ENCODE measurements at places on chromosomes 2 and 18.
A peak's percentile ranks its signal among the peaks of the same experiment; 100 is the strongest.

GRCh38 chr18:33277431-33277830 is 163.1 kb downstream of the CCDC178 start:
- no peak for DNase-seq

GRCh38 chr2:52386433-52387030 is 1354.6 kb upstream of the NRXN1 start:
- DNase-seq: no peak

- no peak for DNase-seq
These were observed 124.5 kb downstream of the PLB1 start for GRCh38 chr2:28620291-28620793.

DNA sequence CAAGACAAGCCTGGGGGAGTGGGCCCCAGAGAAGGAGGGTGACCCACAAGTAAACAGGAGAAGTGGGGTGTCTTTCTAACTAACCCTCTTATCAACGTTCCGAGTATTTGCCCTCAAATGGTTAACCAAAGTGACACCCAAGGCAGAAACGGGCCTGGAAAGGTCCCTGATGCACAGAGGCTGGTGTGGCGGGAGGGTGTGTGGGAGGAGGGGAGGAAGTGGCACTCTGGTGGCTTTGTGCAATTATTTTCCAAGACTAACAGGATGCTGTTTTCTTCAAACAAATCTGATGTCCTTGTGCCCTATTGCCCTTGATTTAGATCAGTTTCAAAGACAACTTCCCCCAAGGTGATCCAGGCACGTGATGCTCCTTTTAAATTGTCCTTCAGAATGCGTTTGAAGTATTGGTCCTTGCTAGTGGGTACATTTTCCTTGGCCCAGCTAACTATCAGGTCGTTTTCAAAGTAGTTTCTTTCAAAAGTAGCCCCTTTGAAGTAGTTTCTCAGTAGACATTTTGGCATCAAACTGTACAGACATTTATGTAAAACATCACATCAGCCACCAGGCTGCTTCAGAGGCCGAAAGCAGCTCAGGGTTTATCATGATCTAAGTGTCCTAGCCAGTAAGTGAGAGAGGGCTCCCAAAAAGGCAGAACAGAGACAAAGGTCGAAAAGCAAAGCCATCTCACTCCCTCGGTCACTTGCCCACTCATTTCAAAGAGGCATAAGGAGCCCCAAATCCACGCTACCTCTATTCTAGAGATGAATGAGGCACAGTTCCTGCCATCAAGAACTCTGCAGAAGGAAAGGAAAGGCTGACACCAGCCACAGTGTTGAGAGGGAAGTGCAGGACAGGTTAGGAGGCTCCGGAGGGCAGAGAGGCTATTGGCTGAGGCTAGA is 371.1 kb upstream of the ID2 start:
- no peak for DNase-seq

- no peak for DNase-seq
These were observed 1.2 kb downstream of the CDK15 start for GRCh38 chr2:201807452-201807999.

DNA sequence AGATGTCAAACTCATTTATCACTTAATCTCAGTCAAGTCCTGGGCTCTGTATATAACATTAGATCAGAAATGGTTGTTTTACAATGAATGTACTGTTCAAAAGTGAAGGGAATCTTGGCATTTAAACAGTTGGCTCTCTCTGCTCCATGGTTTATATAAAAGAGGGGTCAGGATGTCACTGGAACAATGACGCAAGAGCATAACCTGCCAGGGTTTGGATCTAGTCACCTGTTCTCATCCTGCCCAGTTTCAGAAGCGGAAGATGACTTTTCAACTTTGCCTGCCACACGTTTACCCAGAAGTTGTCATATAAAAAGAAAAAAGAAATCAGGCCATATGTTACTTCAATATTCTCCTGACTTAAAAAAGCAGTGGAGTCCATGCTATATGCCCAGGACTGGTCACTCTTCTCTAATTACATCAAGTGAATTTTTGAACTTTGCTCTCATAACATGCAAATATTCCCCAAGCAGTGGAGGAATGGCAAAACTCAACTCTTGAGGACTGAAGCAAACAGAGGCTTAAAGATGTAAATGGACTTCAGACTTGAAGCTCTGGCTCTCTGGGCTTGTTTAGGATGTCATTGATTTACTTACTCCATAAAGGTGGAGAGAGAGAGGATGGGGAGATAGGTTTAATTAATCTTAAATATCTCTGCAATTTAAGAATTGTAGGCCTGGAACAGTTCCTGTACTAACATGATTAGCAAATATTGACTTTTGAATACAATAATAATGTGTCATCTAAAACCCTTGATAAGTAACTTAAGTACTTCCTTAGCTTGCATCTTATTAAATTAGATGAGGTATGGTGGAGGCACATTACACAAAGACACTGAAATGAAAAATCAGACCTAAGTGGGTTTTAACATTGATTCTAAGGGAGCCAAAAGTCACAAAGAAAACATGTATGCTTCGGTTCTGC is 58.3 kb downstream of the ETAA1 start:
- no peak for DNase-seq

DNA sequence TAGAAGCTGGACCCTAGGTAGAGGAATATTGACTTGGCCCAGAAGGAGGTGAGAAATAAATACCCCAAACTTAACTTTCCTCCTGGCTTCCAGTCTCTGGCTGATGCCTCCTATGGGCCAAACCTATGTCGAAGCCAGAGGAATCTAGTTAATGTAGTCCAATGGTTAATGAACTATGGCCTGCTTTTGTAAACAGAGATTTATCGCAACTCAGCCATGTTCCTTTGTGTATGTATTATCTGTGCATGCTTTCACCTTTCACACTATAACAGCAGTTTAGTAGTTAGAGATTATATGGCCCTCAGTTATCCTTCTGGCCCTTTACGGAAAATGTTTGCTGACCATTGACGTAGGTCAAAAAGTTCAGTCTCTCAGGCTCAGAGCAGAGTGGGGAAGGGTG is 67.3 kb upstream of the BARD1 start:
- no peak for DNase-seq

DNA sequence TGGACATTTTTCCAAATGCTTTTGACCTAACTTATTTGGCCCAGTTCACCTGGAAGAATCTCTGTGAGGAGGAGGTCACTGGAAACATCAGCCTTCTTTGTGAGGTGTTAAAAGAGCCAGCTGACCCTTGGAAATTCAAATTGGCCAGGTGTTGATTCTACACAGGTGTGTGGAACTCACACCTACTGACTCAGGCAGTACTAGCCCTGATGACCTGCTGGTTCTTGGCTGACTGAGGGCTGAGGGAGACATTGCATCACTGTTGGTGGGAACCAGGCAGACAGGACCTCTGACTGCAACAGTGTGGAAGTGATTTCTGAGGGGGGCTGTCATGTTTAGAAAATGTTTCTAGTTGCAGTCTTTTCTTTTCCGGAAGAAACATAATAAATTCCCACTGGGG is 242.2 kb upstream of the LRRTM1 start:
- DNase-seq: peak; percentile 22

DNA sequence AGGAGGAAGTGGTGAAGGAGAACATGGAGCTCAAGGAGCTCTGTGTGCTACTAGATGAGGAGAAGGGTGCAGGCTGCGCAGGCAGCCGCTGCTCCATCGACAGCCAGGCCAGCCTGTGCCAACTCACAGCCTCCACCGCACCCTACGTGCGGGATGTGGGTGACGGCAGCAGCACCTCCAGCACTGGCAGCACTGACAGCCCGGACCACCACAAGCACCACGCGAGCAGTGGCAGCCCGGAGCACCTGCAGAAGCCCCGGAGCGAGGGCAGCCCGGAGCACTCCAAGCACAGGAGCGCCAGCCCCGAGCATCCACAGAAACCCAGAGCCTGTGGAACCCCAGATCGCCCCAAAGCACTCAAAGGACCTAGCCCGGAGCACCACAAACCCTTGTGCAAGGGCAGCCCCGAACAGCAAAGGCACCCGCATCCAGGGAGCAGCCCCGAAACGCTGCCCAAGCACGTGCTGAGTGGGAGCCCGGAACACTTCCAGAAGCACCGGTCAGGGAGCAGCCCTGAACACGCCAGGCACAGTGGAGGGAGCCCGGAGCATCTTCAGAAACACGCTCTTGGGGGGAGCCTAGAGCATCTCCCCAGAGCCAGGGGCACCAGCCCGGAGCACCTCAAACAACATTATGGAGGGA is 9.0 kb downstream of the CCDC85A start:
- no peak for DNase-seq

- peak; percentile 11 for DNase-seq
These were observed 36.8 kb downstream of the DPP4 start for GRCh38 chr2:162037028-162037795.

- no peak for DNase-seq
These were observed 218.2 kb downstream of the SH3BP4 start for GRCh38 chr2:235170016-235170415.

DNA sequence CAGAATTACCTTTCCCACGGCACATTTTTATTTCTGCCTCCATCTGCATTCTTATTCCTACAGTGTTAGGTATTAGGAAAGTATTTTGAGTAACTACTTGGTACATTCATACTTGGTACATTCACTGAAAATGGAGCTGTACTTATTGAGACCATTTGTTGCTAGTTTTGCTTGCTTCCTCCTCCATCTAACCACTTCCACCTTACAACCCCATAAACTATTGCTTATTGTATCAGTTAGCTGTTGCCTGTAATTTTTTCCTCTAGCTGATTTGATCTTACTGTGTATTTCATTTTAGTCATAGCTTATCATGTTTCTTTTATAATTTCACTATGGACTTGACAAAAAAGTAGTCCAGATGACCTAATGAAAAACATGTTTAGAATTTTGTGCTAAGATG is 50.7 kb downstream of the AFTPH start:
- no peak for DNase-seq

- no peak for DNase-seq
These were observed at the start of gene VAMP5 for GRCh38 chr2:85584354-85584856. Gene VAMP5, plus strand, starts transcription at chr2:85584431. Its CDS starts 60 bp downstream, at chr2:85584491.

GRCh38 chr2:229417176-229417575 is 146.1 kb upstream of the PID1 start:
- no peak for DNase-seq

DNA sequence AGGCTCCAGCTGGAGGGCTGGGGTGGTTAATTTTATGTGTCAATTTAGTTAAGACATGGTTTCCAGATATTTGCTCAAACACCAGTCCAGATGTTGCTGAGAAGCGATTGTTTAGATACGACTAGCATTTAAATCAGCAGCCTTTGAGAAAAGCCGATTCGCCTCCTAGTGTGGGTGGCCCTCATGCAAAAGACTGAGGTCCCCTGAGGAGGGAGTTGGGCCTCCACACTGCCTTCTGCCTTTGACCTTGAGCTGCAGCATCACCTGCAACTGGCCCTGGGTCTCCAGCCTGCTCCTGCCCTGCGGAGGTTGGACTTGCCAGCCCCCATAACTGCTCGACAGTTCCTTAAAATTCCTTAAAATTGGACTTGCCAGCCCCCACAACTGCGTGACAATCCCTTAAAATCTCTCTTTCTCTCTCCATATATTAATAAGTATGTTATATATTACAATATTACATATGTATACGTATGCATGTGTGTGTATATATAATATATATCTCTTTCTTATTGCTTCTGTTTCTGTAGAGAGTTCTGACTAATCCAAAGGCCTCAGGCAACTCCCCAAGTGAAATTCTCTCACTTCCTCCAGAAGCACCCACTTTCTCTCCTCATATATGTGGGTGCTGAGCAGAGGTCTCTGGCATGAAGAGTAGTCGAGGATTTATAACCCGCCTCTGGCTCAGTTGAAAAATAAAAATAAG is 14.4 kb downstream of the FBLN7 start:
- no peak for DNase-seq

DNA sequence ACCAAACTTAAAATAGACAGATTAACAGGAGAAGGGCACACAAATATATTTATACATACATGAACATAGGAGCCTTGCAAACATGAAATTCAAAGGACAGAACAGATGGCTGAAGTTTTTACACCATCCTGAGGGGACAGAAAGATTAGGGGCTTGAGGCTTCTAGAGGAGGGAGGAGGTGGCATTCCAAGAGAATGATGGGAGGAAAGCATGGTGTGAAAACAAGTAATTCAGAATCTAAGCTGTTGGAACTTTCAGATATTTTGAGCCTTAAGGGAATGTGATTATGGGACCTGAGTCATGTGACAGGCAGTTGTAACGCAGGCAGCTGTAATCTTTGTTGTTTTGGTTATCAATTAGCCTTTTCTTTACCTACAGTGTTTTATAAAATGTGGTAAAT is 225.2 kb upstream of the SPOPL start:
- DNase-seq: no peak

GRCh38 chr2:28645553-28645952 is 106.1 kb upstream of the PPP1CB start:
- no peak for DNase-seq

- no peak for DNase-seq
These were observed 3.2 kb downstream of the XPO1 start for GRCh38 chr2:61534926-61535325.

DNA sequence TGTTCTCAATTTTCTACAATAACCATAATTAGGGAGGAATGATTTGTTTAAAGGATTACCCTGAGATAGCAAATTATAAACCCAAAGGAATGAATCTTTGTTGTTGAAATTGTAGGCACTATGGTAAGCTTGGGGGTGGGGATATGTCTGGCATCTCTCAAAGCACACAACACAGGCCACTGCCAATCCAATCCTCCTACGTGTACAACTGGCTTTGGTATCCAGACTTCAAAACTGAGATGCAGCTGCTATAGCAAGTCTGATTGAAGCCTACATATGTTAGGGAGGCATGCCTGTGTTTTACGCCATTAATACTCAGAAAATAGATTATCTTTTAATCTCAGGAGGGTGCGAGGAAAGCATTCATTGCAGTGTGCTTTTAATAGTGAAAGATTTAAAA is 5.9 kb upstream of the NCOA1 start:
- DNase-seq: no peak

DNA sequence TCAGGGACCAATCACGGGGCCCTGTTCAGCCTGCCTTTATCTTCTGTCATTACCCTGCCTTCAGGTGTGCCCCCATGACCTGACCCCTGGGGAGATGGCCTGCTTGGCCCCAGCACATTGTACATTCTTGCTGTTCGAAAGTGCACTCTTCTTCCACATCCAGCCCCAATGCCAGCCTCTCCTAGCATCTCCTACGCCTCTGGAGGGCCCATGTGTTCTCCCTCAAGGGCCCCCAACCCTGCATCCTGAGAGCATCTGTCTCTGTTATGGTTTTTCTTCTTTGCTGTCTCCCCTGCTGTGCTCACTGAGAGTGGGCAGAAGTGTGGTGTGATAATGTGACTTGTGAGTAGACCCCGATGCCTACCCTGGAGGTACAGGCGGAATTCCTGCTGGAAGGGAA is 41.5 kb upstream of the OTOS start:
- DNase-seq: no peak

- DNase-seq: no peak
These were observed 34.3 kb downstream of the AFF3 start for GRCh38 chr2:100107906-100108647.

- DNase-seq: peak; percentile 63
These were observed 52.7 kb upstream of the LDLRAD4 start for GRCh38 chr18:13165636-13166423.

All from WTC11 (cell line).